ENCODE measurements at places on chromosomes 6 and 20.

- no peak for DNase-seq
Measured at GRCh38 chr6:155141512-155141911, 122.3 kb upstream of the CLDN20 start.

GRCh38 chr20:35546127-35546526, 4.2 kb downstream of the ERGIC3 start:
- DNase-seq: no peak

GRCh38 chr6:141437011-141437410, 695.7 kb upstream of the GJE1 start:
- no peak for DNase-seq

GRCh38 chr20:32911355-32911754, 52.6 kb downstream of the EFCAB8 start:
- no peak for DNase-seq

DNA sequence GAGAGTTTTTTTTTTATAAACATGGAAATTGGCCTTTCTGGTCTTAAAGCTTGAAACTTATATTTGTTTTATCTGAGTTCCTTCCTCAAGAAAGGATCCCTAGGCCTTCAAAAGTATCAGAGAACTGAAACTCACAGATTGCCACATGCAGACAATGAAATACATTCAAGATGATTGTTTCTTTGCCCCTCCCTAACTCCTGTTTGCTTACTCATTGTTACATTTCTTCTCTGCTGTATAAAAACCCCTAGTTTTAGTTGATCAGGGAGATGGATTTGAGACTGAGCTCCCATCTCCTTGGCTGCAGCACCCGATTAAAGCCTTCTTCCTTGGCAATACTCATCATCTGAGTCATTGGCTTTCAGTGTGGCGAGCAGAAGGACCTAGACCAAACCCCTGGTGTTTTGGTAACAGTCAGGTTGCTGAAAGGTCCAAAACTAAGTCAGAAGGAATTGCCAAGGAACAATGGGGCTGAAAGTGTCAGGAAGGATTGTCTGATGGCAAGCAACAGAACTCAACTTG, 132.3 kb upstream of the SULF2 start:
- no peak for DNase-seq

- no peak for DNase-seq
Measured at GRCh38 chr6:88804701-88805100, 158.7 kb downstream of the RNGTT start.

GRCh38 chr6:36508532-36508931, 38.7 kb downstream of the STK38 start:
- no peak for DNase-seq

- DNase-seq: no peak
Measured at GRCh38 chr20:43910564-43910963, 4.1 kb upstream of the TOX2 start.

GRCh38 chr20:34309691-34310090, 6.5 kb upstream of the AHCY start:
- no peak for DNase-seq

DNA sequence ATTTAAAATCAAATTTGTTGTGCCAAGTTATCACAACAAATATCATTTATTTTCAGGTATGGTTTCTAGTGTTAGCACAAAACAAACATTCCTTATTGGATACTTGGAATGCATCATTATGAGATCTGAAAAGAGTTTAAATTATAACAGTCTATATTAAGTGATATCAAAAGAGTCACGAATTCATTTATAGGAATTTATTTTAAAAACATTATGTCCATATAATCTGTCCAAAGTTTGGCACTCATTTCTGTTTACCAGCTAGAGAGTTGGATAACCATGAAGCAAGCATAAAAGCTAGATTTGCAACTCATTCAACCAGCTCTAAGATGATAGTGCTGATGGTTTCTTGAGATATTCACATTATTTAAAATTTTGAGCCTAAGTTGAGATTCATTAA, 453.2 kb downstream of the DOK5 start:
- DNase-seq: no peak

DNA sequence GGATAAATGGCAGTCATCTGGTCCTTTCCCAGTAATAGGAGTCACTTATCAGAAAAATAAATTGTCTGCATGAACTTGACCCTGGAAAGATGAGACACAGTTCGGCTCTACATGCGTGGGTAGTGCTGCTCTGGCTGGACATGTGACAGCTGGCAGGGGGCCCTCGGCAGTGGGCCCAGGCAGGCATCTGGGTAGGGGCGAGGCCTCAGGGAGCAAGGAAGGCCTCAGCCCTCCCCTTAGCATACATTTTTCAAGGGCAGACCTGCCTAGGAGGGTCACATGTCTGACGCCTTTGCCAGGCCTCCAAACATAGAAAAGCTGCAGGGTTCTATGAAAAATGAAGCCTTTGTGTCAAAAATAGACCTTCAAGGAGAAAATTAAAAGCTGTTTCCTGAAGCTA, 12.8 kb upstream of the ILRUN start:
- DNase-seq: no peak

GRCh38 chr20:1823450-1823844, 71.8 kb upstream of the SIRPA start:
- DNase-seq: no peak

DNA sequence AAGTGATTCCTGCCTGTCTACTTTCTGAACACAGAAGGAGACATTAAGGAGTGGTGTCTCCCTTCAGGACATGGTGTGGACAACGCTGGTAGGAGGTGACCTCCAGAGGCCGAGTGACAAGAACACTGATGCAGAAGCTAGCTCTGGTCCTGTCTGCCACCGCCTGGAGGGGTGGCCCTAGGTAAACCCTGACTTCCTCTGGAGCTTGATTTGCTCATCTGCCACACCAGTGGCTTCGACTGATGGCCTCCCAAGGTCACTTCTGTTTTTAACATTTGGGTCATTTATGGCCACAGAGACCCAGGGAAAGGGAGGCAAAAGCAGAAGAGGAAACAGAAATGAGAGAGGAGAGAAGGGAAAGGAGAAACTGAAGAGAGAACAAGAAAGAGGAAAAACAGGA, 49.4 kb upstream of the SLC22A23 start:
- no peak for DNase-seq

GRCh38 chr6:105936972-105937371, 149.2 kb upstream of the PRDM1 start:
- DNase-seq: no peak

- no peak for DNase-seq
Measured at GRCh38 chr20:47156301-47157137, 200.0 kb downstream of the ZMYND8 start.

GRCh38 chr20:60629206-60629605, 622.9 kb upstream of the CDH4 start:
- DNase-seq: no peak

DNA sequence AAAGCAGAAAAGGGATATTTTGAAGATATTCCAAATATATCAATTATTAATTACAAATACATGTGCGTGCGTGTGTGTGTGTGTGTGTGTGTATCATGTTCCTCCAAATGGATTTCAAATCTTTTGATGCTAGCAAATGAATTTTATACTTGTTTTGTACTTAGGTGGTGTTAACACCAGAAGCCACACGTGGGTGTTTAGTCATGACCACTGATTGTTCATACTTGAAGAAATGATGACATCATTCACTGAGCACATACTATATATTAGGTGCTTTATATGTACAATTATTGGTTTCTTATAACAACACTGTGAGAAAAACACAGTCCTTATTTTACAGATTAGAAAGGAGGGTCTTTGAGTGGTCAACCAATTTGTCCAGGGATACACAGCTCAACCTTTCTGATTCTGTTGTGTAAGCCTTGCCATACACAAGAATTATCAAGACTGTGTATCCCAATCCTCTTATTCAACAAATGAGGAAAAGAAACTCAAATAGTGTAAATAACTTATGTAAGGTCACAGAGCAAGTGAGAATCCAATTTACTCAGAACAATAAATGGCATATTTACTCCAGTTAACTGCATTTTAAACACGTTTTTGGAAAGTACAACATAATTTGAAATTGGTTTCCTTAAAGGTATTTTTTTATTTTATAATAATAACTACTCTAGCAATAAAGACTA, 88.5 kb downstream of the BCAS1 start:
- peak; percentile 38 for DNase-seq

DNA sequence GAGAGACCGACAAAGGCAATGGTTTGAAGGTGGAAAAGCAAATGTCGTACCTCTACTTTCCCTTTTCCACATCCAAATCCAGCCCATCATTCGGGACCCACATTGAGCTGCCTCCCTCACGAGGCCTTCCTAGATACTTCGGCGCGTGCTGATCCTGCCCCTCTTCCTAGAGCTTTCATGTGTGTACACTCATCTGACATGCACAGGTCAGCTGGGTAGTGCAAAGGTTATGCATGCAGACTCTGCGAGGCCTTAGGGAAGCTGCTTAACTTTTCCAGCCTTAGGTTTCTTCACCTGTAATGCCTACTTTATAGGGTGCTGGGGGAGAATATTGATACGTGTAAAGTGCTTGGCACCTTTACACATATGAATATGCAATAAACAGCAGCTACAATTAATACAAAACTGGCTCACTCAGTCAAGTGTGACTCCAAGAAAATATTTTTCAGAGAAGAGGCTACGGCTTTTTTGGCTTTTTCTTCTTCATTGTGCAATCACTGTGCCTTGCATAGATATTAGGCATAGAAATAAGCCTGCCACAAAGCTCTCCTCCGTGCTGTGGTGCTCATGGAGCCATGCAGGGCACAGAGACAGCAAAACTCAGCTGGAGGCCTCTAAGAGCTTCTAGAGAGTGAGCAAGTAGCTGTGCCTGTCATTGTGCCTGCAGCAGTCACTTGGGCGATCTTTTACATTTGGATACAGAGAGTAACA, 3.6 kb upstream of the MANBAL start:
- no peak for DNase-seq

GRCh38 chr6:29071831-29072723, 15.0 kb downstream of the OR2B3 start:
- DNase-seq: peak; percentile 25

GRCh38 chr6:24154121-24154520, 28.1 kb downstream of the NRSN1 start:
- DNase-seq: peak; percentile 51

DNA sequence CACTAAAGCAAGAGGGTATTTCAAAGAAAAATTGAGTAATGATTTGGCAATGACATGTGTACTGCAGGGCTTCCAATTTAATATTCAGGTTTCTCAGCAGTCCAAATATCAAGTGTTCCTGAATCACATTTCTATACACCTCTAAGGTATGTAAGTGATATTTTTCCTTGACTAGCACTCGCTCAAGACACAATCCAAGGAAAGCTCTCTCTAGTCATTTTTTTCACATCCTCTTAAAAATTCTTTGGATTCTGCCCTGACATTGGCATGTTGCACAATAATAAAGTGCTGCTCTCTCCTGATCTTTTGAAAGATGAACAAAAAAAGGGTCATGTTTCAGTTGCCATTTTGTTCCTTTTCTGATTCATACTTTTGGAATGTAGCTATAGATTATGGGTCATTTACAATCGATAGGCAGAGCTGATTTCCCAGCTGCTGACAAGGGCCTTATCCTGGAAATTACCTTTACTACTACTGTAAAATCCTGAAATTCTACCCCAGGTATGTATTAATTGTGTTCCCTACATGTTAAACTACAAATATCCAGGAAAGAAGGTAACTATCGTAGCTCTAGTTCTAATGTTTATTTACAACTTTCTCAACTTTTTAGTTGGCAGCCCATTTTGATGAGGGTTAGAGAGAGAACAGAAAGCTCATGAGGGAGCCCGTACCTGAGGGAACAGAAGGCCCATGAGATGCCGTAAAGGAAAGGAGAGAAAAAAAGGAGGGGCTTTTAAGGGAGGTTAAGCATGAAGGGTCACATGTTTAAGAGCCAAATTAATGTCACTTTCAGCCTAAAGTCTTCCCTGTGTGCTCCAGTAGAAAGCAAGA, 22.2 kb upstream of the ADGRG6 start:
- no peak for DNase-seq

- no peak for DNase-seq
Measured at GRCh38 chr6:55536391-55536956, 42.5 kb downstream of the HMGCLL1 start.

- DNase-seq: no peak
Measured at GRCh38 chr6:118665011-118665410, 13.6 kb upstream of the CEP85L start.

- no peak for DNase-seq
Measured at GRCh38 chr6:133551847-133552341, 310.7 kb downstream of the EYA4 start.

DNA sequence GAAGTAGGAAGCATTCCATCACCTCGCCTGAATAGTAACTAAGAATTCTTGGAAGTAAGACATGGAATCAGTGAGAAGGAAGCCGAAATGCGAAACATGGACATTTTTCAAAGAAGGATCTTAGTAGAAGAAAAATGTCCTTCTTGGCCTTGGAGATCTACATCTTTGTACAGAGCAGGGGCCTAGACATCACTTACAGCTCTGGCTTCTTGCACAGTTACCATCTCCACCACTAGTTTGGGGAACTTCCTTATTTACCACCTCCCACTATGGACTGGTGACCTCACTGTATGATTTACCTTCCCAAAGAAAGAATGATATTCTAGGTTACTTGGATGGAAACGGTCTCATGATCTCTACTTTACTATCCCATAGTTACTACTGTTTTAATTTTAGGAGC, 15.7 kb downstream of the CASS4 start:
- DNase-seq: no peak

DNA sequence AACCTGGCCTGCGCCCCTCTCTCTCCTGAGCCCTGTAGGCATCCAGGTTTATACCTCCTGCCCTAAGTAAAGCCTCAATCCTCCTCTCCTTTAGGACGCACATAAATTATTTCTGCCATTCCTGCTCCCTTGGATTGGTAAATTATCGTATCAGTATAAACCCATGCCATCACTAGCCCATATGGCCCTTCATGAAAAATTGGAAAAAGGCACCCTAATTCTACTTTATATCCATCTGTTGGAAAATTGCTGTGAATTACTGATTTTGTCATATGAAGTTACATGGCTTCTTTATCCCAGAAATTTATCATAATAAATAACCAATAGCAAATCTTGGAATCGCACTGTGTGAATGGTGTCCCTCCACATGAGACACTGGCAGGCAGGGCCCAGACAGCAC, 395.2 kb downstream of the PRKN start:
- DNase-seq: no peak

DNA sequence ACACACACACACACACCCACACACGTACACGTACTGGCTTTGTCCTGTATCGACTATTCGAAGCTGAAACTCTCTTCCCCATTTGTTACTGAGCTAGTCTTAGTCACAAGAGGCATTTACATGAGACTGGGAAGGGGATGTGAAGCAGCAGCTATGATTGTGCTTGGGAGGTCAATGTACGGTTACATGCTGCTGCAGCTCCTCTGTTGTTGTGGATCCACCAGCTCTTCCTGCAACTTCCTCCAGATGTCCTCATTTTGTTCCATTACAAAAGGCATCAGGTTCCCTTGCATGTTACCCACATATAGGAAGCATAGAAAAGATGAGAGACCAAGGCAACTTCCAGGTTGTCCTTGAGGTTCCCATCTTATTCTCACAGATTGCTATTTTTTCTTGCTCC, 612.4 kb upstream of the IMPG1 start:
- DNase-seq: no peak

- no peak for DNase-seq
Measured at GRCh38 chr6:125198398-125198937, 44.9 kb downstream of the TPD52L1 start.

DNA sequence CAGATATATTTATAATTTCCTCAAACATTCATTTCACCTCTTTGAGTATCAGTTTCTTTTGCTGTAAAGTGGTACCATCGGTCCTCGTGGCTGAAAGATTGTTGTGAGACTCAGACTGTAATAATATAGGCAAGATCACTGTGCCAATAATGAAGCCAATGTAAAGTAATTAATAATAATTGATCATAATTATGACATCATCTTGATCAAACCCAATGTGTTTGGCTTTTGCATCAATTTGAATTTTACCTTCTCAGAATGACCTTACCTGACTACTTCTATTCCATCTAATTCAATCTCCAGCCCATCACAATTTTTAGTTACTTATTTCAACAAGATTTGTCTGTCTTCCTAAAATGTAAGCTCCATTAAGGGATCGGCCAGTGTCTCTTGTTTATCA, 15.8 kb upstream of the MTRF1L start:
- no peak for DNase-seq

Measured in activated CD4-positive, alpha-beta T cell treated with anti-CD3 and anti-CD28 coated beads, Interleukin-10, Interleukin-2, amounts not matched to agents 100 ng/mL and 50 ng/mL, durations not matched to agents 16 hours and 8 hours (primary cell).